ELF-1 (cell line): ENCODE measurements at places on chromosomes 7 and 10.
A peak's percentile ranks its signal among the peaks of the same experiment; 100 is the strongest.

DNA sequence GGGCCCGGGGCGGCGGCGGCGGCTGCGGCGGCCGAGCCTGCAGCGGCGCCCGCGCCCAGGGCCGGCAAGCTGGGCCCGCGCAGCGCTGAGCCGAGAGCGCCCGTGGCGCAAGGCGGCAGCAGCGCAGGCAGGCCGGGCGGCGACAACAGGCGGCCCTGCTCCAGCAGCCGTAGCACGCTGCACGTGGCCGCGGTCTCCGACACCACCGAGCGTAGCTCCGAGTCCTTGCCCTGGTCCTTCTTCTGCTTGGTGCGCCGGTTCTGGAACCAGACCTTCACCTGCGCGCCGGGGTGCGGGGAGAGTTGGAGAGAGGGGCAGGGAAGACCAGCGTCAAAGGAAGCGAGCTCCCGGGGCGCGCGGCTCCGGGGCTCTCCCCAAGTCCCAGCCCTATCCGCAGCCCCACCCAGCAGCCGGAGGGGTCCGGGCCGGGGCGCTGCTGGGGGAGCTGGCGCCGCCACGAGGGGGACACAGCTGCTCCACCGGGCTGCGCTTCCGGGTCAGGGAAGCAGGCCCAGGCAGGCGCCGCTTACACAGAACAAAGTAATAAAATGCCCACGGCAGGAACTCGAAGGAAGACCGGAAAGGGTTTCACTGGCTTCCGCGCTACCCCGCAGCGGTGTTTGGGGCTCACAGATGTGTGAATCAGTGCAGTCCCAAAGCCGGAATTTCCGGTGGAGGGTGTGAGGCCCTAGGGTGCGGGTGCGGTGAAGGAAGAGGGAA, 3.6 kb downstream of the VAX1 start:
- peak; percentile 45 for DNase-seq

DNA sequence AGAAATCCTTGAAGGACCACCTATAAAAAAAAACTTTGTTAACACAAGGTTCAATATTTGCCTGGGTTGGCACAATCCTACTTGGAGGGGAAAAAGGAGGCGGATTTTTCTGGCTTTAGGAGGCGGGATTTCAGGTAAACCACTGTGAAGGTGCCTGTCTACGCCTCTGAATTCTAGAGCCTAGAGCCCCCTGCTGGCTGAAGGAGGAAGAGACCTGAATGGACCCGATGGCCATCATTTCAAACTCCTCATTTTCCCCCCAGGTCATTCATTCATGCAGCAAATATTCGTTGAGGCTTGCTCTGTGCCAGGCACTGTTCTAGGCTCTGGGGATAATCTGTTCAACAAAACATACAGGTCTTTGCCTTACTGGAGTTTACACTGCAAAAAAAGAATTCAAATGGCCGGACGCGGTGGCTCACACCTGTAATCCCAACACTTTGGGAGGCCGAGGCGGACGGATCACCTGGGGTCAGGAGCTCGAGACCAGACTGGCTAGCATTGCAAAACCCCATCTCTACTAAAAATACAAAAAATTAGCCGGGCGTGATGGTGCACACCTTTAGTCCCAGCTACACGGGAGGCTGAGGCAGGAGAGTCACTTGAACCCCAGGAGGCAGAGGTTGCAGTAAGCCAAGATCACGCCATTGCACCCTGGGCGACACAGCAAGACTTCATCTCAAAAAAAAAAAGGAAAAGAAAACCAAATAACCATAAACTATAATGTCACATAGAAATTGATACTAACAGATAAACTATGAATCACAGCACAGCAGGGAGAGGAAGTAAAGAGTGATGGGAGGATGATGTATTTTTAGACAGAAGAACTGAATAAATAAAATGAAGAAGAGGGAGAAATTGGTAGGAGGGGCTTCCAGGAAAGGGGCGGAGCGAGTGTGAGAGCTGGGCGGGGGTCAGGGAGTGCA, 90.1 kb upstream of the NFE2L3 start:
- peak; percentile 87 for DNase-seq

DNA sequence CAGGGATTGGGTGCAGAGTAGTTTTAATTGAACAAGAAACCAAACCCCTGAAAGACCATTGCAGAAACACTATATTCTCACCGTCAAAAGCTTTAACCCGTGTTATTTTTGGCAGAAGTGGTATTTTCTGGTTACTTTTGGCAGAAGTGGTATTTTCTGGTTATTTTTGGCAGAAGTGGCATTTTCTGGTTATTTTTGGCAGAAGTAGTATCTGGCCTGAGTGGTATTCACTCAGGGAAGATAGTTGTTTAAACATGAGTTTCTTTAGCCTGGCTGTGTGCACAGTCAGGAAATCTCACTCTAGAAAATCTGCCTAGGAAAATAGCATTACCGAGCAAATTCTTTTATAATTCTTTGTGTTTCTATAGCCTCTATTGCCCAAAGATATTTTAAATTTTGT, 322.7 kb downstream of the GFRA1 start:
- DNase-seq, result no peak

- no peak for DNase-seq
Measured at GRCh38 chr10:97169911-97170693, 15.7 kb downstream of the SLIT1 start.

- DNase-seq, result no peak
Measured at GRCh38 chr7:45007106-45007505, 7.1 kb downstream of the CCM2 start.

DNA sequence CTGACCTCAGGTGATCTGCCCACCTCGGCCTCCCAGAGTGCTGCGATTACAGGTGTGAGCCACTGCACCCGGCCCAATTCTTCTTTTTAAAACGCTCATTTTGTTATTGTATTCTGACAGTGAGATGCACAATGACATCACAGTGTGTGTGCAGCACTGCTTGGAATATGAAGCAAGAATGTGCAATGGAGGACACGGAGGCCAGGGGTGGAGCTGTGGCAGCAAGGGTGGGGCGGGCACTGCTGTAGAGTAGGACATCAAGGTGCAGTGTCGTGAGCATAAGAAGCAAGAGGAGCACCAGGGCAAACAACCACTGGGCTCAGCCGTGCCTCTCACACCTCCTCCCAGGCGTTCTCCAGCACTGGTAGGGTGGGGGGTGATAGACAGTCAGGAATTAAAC, 26.8 kb upstream of the GRID1 start:
- DNase-seq, result no peak
